SK-N-SH treated with all-trans-retinoic acid at 6 μM for 48 hours (cell line): ENCODE measurements at places on chromosomes 1 and 21.

DNA sequence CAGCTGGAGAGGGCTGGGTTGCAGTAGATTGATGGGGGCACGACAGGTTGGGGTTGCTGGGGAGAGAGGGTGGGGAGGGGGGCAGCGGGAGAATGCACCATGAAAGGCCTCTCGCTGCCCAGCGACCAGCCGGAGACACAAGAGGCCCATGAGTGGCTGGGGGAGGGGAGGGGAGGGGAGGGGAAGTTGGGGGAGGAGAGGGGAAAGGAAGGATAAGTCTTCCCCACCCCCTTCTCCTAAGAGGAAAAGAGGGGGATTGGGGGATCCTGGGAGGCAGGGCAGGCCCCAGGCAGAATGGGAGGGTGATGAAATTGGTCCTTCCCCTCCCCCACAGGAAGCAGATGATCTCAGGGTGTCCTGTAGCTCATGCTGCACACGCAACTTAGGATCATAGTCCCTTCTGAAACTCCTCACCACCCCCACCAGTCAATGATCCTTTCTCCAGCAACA is 45.7 kb downstream of the PAX7 start:
- ATAC-seq, result no peak

DNA sequence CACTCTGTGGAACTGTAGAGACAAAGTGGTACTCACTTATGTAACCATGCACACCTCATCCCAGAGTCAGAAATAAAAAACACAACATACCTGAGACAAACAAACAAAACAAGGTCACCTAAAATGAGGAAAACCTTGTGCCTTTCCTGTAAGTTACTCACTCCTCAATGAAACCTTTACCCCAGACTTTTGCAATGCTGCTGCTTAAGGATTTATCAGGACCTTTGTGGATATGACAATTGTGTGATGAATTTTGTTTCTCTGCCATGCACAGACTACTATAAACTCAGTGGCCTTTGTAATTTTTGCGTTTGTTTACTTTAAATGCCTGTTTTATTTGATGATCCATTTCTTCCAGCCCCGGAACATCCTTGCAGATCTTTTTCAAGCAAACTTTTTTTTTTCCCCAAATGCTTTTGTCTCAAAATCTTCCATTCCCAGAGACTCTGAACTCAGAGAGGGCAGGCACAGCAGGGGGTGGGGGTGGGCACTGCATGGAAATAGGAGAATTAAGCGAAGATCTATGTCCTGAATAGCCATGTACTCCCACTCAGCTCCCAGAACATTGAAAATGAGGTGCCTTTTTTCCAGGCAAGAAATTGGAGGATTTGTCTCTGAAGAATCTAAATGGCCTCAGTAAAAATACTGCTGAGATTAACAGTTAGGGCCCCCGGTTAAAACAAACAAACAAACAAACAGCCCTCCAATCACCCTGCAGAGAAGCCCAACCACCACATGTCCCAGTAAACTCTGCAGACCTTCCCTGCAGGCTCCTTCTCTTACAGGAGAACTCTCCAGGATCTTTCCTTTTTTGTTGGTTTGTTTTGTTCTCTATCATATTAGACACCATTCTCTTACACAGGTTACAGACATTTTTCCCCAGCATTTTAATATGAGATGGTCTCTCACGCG is 22.6 kb upstream of the SIM2 start:
- ATAC-seq, result no peak

GRCh38 chr1:80154176-80154575 is 1147.6 kb upstream of the ADGRL4 start:
- no peak for ATAC-seq

GRCh38 chr1:246032984-246033383 is 474.1 kb downstream of the SMYD3 start:
- no peak for ATAC-seq

DNA sequence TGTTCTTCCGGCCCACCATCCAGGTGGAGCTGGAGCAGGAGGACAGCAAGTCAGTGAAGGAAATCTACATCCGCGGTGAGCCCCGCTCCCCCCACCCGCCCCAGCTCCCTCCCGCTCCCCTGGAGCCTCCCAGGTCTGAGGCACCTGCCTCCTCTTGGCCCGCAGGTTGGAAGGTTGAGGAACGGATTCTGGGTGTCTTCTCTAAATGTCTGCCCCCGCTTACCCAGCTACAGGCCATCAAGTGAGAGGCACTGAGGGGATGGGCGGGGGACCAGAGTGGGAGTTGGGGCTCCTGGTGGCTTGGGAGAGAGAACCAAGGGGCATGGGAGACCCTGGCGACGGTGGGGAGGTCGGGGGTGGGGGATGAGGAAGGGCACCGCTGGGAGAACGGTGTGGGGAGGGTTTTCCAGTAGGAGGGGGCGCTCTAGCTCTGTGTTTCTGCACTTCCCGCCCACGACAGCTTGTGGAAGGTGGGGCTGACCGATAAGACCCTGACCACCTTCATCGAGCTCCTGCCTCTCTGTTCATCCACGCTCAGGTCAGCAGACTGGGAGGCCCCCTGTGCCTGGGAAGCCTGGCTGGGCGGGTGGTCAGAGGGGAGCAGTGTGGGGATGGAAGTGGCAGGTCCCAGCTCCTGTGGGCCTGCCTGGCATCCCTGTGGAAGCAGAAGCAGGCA is 4.2 kb downstream of the LRRC71 start:
- ATAC-seq, result no peak

DNA sequence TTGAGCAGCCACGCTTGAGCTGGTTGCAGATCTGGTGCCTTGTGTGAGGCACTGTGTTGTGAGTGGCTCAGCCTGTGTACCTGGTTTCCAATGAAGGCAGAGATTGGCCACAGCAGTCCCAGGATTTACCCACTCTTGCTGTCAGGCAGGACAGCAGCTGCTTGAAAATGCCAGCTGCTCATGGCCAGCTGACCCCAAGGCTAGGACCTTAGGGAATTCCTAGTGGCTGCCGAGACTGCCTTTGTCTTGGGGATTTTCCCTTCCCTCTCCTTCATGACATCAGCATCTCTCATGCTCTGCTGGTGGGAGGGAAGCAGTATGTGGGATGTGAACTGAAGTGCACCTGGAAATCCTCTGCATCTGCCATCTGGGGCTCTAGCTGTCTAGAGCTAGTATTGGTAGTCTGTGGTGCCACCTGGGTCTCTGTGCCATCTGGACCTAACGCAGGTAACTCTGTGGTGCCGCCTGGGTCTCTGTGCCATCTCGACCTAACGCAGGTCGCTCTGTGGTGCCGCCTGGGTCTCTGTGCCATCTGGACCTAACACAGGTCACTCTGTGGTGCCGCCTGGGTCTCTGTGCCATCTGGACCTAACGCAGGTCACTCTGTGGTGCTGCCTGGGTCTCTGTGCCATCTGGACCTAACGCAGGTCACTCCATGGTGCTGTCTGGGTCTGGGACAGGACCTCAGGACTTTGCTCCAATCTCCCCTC is 3.8 kb upstream of the LRRC47 start:
- ATAC-seq, result no peak

- ATAC-seq, result no peak
Measured at GRCh38 chr1:96234299-96234698, 487.3 kb upstream of the PTBP2 start.
